Activated CD8-positive, alpha-beta T cell treated with anti-CD3 and anti-CD28 coated beads for 36 hours (primary cell): ENCODE measurements at places on chromosomes 4 and X. TPM values are rescaled to one million over a fixed set of nuclear protein-coding genes. Genes with fewer than 3 reads are reported as not detected.

GRCh38 chr4:6105311-6105911 lies 87.2 kb upstream of the C4orf50 start:
- no peak overlapping the region for H3K27ac ChIP-seq
- H3K4me1 ChIP-seq, result no peaks in the 10 kb centered on the region
- H3K27me3 ChIP-seq, result peaks cover 2% of the 10 kb centered on the region
- no peak for DNase-seq

DNA sequence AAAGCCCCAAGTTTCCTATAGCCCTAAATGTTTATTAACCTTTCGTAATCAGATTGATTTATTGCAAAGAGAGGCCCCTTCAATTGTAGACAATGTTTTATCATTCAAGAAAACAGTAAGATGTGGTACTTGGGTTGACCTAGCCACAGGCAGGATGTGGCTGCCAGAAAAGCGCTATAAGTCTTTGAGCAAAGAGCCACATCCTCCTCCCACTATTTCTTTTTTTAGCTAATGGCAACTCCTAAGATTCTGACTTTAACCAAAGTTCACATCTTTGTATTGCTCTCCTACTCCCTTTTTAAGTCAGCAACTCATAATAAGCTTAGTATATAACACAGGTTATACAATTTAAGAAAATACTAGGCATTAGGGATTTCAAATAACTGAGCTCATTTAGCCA lies 70.7 kb upstream of the PPP3CA start:
- H3K27me3 ChIP-seq, result peaks cover 27% of the 10 kb centered on the region
- DNase-seq, result peak; percentile 94

- peaks cover 22% of the 10 kb centered on the region for H3K4me1 ChIP-seq
- DNase-seq, result peak; percentile 67
- peak overlapping the region; percentile 84 for H3K27ac ChIP-seq
- H3K27me3 ChIP-seq, result no peaks in the 10 kb centered on the region
These were observed 373.6 kb downstream of the MID1IP1 start for GRCh38 chrX:39174772-39175417.

Gene SLC9B2
- total RNA-seq, result 35.6 TPM

Gene REPS2
- total RNA-seq, result not detected

Gene TEX13D
- not detected for total RNA-seq

DNA sequence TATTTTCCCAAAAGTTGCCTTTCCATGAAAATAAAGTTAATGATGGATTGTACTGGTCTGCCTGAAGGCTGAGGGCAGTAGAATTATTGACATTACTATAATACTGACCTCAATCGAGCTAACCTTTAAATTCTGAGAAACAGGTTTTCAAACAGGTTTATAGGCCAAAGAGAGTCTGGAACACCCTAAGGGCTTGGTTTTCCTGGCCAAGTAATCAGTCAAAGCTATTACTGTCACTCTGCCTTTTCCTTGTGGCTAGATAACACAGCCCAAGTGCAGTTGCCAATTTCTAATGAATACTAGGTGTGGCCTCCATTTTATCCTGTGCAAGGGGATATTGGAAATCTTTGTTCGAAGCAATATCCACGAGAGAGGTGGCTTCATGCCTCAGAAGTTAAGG lies 75.2 kb downstream of the INTS12 start:
- H3K27me3 ChIP-seq, result peaks cover 6% of the 10 kb centered on the region
- DNase-seq, result no peak
- no peak overlapping the region for H3K27ac ChIP-seq
- H3K36me3 ChIP-seq, result no peaks in the 10 kb centered on the region
- no peak overlapping the region for H3K4me3 ChIP-seq

DNA sequence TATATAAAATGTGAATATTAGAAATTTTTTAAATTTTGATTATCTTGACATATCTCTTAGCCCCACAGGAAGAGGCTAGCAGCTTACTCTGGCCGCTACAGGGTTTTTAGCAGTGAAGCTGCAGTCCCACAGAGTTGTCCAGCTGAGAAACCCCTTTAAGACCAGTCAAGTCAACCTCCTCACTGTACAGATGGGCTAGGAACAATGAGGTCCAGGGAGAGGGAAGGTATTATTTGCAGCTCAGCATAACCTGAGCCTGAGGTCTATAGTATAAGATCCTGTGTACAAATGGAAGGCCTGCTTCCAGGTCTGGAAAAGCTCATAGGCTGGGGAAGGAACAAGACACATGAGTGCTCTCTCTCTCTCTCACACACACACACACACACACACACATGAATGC lies 1.8 kb downstream of the VSIG4 start:
- H3K36me3 ChIP-seq, result no peaks in the 10 kb centered on the region
- H3K4me1 ChIP-seq, result peaks cover 10% of the 10 kb centered on the region
- no peaks in the 10 kb centered on the region for H3K27me3 ChIP-seq
- H3K27ac ChIP-seq, result no peak overlapping the region

Gene NHS
- total RNA-seq, result 7.3 TPM

DNA sequence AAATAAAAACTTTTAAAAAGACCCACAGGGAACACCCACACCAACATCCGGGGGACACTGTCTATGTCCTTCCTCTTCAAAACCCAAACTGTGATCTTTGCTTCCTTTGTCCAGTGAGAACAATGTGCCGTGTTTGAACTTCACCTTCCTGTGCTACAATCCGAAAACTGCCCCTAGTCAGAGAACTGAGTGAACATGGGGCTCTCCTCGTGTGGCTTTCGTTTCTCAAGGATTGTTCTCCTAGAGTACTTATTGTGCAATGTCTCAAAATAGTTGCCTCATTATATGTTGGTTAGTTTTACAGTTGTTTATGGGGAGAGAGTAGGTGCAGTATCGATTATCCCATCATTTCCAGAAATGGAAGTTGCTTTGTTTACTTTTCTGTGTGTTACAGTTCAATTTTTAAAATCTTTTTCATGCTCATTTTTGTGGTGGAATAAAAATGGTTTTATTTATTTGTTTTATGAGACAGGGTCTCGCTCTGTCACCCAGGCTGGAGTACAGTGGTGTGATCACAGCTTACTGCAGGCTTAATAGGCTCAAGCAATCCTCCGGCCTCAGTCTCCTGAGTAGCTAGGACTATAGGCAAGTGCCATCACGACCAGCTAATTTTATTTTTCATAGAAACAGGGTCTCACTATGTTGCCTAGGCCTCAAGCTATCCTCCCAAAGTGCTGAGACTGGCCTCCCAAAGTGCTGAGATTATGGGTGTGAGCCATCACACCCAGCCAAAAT lies 29.9 kb downstream of the RBMX start:
- no peak overlapping the region for H3K4me3 ChIP-seq
- no peaks in the 10 kb centered on the region for H3K27me3 ChIP-seq
- H3K36me3 ChIP-seq, result peaks cover 25% of the 10 kb centered on the region
- DNase-seq, result no peak
- no peak overlapping the region for H3K27ac ChIP-seq

Gene GK
- total RNA-seq, result 27.6 TPM

DNA sequence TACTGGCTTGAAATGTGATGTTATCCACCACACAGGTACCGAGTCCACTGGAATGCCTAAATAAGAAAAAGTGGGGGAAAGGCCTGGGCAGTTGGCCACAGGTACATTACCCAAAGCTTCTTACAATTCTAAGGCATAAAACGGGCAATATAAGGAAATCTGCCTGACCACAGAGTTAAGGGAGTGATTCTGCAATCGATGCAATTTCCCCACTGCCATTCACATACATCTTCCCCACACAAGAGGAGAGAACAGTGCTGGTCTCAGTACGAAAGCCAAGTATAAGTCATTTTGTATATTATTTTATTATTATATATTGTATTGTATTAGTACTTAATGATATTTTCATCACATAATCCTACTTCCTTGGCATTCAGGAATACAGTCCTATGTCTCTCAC lies 30.6 kb downstream of the RFC1 start:
- DNase-seq, result no peak
- no peak overlapping the region for H3K27ac ChIP-seq
- no peak overlapping the region for H3K4me3 ChIP-seq
- no peaks in the 10 kb centered on the region for H3K27me3 ChIP-seq

DNA sequence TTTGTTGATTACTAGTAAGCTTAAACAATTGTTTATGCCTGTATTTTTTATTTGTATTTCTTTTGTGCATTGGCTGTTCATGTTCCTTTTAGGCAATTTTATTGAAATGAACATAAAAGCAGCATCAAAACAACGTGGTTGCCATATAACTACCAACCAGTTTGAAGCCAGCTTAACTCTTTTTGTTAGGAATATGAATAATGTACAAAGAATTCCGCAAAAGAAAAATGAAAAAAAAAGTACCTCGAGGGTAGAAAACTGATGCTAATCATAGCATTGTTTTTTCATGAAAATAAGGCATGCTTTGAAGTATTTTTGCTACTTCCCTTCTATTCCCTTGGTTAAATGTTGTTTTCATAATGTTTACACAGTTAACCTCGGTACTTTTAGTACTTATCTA lies 1024.0 kb upstream of the SLIT2 start:
- DNase-seq, result no peak
- H3K27me3 ChIP-seq, result no peaks in the 10 kb centered on the region
- H3K36me3 ChIP-seq, result no peaks in the 10 kb centered on the region
- no peak overlapping the region for H3K27ac ChIP-seq
- H3K4me3 ChIP-seq, result no peak overlapping the region
- H3K4me1 ChIP-seq, result no peaks in the 10 kb centered on the region

Gene MGARP
- 0.22 TPM for total RNA-seq

DNA sequence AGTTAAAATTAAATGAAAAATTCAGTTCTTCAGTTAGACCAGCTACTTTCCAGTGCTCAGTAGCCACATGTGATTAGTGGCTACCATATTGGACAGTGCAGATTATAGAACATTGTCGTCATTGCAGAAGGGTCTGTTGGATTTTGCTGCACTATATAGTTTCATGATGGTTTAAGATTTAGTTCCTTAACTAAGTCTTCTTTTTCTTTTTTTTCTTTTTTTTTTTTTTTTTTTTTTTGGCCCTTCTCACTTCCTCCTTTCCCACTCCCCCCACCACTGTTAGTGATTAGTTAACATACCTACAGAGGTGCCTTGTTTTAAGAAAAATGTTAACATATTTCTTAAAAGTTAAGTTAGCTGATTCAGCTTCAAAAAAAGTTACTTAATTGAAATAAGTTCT lies 9.0 kb downstream of the RAB9A start:
- H3K4me3 ChIP-seq, result no peak overlapping the region
- H3K4me1 ChIP-seq, result peaks cover 70% of the 10 kb centered on the region
- DNase-seq, result no peak
- H3K27me3 ChIP-seq, result no peaks in the 10 kb centered on the region

GRCh38 chr4:162838671-162839070 lies 328.0 kb downstream of the NAF1 start:
- DNase-seq, result no peak
- no peaks in the 10 kb centered on the region for H3K27me3 ChIP-seq
- H3K4me1 ChIP-seq, result no peaks in the 10 kb centered on the region
- H3K27ac ChIP-seq, result no peak overlapping the region
- no peaks in the 10 kb centered on the region for H3K36me3 ChIP-seq

- H3K4me3 ChIP-seq, result no peak overlapping the region
- no peaks in the 10 kb centered on the region for H3K4me1 ChIP-seq
- no peaks in the 10 kb centered on the region for H3K27me3 ChIP-seq
- H3K36me3 ChIP-seq, result no peaks in the 10 kb centered on the region
These were observed 130.8 kb upstream of the SMIM31 start for GRCh38 chr4:164623099-164623498.

Gene FAM47A
- total RNA-seq, result not detected

DNA sequence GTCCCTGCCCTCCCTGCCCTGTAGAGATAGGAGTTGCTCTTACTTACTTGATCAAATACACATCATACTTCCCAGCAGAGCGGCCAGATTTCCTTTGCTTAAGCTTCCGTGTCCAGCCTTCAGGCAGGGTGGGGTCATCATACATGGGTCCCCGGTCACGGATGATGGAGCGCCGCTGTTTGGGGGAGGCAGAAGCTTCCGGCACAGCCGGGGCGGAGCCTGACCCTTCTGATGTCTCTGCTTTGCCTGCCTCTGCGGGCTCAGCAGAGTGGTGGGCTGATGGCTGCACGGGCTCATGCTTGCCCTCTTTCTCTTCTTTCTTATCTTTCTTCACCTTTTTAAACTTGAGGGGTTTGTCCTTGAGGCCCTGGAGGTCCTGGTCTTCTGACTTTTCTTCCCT lies 12.5 kb upstream of the IRAK1 start:
- no peak for DNase-seq
- peaks cover 12% of the 10 kb centered on the region for H3K36me3 ChIP-seq
- no peaks in the 10 kb centered on the region for H3K27me3 ChIP-seq
- H3K4me1 ChIP-seq, result peaks cover 7% of the 10 kb centered on the region

- no peak for DNase-seq
- no peak overlapping the region for H3K27ac ChIP-seq
- H3K27me3 ChIP-seq, result no peaks in the 10 kb centered on the region
- H3K4me1 ChIP-seq, result no peaks in the 10 kb centered on the region
- no peak overlapping the region for H3K4me3 ChIP-seq
These were observed 2.3 kb downstream of the NOX1 start for GRCh38 chrX:100871594-100872560.

Gene MAGEC2
- total RNA-seq, result not detected

DNA sequence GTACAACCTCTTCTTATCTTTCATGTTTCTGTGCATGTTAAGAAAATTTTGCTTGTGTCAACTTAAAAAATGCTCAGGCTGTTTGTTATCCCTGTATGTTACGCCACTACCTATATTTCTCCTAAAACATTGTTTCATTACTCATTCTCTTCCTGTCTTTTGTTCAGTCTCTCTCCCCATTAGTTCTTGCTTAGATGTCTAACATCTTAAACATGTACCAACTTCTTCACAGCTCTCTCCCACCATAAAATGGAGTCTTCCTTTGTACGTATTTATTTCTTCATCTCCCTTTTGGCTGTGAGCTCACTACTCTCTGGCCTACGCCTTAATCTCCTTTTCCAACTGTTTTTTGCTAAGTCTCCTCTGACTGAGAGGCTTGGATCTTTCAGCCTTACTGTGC lies 36.4 kb downstream of the PCDH7 start:
- no peak overlapping the region for H3K27ac ChIP-seq
- no peak for DNase-seq
- no peak overlapping the region for H3K4me3 ChIP-seq
- no peaks in the 10 kb centered on the region for H3K36me3 ChIP-seq
- no peaks in the 10 kb centered on the region for H3K4me1 ChIP-seq
- H3K27me3 ChIP-seq, result no peaks in the 10 kb centered on the region

DNA sequence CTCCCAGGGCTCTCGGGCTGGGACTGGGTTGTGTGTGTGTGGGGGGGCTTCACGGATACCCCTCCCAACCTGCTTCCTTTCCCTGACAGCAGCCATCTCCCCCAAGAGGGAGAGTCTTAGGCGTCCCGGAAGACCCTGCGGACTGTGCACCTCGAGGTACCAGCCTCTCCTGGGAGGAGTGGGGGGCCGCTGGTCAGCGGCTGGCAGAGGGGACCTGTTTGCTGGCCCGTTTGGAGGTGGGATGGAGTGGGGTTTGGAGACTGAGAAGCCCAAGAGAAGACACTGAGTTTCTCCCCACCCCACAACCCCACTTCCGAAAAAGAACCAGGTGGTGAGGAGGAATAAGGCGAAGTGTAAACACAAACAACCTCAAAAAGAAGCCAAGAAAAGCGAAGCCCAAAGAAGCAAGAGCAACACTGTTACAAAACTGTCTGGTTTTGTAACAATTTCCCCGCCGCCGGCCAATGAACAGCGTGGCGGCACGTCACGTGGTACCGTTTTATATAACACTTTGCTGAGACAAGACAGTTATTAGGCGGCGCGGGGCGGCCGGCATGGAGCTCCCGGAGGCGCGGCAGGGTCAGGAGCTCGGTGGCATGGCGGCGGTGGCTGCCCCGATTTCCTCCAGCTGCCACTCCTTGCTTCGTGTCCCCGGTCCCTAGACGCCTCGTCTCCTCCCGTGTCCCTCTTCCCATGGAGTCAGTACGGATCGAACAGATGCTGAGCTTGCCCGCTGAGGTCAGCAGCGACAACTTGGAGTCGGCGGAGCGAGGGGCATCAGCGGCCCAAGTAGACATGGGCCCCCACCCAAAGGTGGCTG lies at the start of gene LONRF3:
LONRF3 (plus strand) TSS at position 531 of the 820 bp plus-strand sequence; CDS start at position 694, 163 bp downstream.
- DNase-seq, result peak; percentile 66
- H3K27me3 ChIP-seq, result peaks cover 17% of the 10 kb centered on the region
- no peaks in the 10 kb centered on the region for H3K36me3 ChIP-seq
- peak within 1 kb of the TSS; percentile 82 for H3K27ac ChIP-seq
- peak within 1 kb of the TSS; percentile 73 for H3K4me3 ChIP-seq
